ENCODE measurements at places on chromosomes 11 and 22.
A peak's percentile ranks its signal among the peaks of the same experiment; 100 is the strongest.

GRCh38 chr11:2517016-2517385 lies 72.2 kb downstream of the KCNQ1 start:
- no peak for DNase-seq

DNA sequence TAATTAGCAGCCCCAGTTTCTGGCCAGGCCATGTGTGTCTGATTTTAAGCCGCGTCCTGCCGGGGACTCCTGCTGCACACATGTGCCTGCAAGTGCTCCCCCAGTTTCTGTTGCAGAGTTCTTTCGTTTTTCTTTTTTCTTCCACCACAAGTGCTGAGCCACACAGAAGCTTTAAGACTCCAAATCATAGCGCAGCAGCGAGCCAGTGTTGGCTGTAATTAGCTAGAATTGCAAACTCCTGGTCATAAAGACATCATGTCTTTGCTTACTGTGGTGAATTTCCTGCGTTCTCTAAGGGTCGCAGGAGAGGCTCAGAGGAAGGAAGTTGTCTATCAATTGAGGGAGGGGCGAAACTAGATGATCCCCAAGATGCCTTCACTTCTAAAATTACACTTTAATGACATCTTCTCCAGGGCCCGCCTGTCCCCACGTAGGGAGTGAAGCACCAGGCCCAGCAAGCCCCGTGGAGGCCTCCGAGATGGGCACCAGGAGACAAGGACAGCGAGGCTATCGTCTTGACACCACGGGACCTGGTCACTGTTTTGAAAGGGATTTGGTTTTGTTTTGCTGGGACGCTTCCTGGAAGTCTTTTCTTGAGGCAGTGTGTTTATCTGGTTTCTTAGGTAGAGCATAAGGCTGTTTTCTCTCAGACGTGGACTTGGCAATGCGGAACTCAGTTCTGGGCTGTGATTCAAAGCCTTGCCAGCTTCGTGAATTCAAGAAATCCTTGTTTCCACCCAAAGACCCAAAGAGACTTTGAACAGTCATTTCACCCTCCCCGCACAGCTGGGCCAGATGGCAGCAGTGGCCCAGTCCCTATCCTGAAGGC lies 71.8 kb downstream of the UBASH3B start:
- DNase-seq: no peak

DNA sequence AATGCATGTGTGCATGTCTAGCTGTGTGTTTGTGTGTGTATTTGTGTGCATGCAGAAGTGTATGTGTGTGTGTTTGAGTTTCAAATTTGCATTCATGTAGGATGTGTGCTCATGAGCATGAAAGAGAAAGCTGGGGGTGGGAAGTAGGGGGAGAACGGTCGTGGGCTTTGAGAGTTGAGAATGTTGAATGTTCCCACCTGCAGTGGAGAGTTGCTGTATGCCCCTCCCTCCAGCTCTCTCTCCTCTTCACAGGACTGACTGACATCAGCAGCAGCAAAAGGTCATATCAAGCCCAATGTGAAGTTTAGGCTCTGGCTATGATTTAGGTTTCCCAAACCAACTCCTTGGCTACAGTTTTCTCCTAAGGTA lies 63.8 kb upstream of the RRAS2 start:
- DNase-seq: no peak

- DNase-seq: peak; percentile 49
Measured at GRCh38 chr11:118608360-118609227, 1.2 kb downstream of the PHLDB1 start.

- DNase-seq: no peak
Measured at GRCh38 chr11:9550191-9550628, 23.3 kb upstream of the WEE1 start.

DNA sequence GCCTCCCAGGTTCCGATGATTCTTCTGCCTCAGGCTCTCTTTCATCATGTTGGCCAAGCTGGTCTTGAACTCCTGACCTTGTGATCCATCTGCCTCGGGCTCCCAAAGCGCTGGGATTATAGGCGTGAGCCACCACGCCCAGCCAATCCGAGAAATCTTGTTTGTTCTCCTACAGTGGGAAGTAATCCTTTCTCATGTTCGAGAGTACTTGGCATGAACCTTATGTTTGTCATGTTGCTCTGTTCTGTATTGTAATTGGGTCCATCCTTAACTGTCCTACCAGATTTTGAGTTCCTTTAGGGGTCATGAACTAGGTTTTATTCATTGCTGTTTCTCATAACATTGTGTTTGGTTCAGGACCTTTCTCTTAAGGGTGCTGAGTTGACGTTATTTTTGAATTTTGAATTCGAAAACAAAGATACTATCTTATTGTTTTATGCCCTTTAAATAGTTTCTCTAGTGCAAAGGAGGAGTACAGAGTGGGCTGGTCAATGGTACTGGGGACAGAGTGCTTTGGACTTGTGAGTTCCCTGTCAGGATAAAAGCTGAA lies 113.4 kb upstream of the RRM1 start:
- DNase-seq: no peak

- DNase-seq: no peak
Measured at GRCh38 chr22:32628628-32629572, 154.3 kb downstream of the FBXO7 start.

DNA sequence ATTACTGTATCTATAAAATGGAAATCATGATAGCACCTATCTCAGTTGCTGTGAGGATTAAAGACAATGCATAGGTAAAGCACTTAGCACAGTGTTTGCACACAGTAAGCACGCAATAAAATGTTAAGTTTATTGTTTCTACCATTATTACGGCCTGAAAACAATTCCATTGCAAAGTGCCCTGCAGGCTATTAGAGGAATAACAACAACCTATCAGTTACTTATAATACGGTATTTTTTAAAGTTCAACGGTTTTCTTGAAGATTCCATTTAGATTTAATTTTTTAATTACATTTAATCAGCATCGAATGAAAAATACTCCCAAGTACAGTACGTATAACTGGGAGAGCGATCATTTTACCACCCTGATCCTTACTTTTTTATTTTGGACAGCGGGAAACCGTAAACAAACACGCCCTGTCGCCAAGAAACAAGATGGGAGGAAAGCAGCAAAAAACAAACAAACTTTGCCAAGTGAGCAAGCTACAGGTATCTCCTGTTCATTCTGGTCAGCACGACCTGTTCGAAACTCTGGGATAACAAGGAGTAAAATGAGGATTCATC lies 893 bp downstream of the SLC36A4 start:
- no peak for DNase-seq

- DNase-seq: no peak
Measured at GRCh38 chr11:27995083-27995482, 112.9 kb downstream of the KIF18A start.

DNA sequence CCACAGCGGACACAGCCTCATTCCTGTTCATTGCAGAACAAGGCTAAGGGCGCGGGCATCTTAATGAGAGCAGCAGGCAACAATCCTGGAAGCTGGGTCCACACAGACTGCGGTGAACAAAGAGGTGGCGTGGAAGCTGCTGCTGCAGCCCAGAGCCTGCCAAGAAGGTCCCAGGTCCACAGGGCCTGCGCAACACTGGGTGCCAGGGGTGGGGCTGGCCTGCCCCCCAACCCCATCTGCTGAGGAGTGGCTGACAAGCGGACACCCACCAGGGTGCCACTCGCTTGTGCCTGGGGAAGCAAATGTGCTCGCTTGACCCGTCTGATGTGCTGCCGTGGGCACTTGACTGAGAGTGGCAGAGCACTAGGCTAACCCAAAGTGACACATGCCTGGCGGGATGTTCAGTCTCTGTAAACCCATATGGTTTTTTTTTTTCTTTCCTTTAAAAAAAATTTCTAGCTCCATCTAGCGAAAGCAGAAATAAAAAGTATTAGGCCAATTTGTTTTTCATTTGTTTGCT lies 83.2 kb upstream of the PITPNB start:
- no peak for DNase-seq

- no peak for DNase-seq
Measured at GRCh38 chr22:37805810-37806277, 1.9 kb upstream of the GCAT start.

DNA sequence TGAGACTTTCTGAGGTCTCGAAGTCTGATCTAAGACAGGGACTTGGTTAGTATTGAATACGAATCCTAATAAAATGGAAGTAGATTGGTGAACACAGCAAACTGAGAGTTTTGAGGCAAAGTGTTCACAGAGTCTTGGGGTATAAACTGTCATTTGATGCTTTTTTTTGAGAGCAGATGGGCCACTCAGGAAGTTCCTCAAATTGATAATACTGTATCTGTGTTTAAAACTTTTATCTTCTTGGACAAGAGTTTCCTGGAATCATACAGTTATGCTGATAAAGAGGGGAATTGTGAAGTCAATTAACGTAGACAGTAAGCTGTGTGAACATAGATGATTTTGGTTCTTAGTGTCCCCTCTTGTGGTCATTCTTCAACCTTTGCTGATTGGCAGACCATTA lies 80.0 kb upstream of the CLPB start:
- no peak for DNase-seq

- DNase-seq: no peak
Measured at GRCh38 chr11:27786331-27786730, 86.1 kb upstream of the BDNF start.

GRCh38 chr11:72179049-72179803 lies 12.7 kb upstream of the FOLR1 start:
- DNase-seq: no peak

DNA sequence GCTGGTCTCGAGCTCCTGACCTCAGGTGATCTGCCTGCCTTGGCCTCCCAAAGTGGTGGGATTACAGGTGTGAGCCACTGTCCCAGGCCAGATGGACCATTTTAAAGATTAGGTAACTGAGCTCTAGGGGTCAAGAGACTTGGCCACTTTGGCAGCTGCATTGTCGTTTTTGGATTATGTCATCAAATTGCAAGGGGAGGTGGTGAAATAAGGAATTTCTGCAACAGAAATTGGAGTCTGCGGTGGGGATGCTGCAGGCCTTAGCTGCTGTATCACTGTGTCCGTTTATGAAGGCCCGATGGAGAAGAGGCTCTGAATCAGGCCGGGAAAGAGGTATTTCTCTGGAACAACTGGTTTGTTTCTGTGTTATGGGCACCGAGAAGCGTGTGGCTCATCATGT lies 34.6 kb downstream of the PTPRJ start:
- no peak for DNase-seq

- no peak for DNase-seq
Measured at GRCh38 chr11:78946945-78947902, 372.6 kb upstream of the NARS2 start.

DNA sequence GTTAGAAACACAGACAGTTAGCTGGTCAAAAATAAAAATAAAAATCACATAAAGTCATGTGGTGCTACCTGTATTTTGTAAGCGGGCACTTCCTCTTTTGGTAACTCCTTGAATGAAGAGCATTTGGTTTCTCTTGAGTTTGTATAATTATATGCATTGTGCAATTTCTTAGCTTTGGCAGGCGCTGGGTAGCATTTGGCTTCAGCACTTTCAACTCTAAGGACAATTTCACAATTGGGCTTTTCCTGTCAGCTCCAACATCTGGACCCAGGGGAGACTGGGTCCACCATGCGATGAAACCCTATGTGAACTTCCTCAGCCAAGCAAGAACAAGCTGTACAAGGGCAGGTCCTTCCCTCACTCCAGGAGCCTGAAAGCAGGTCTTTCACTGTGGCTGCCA lies 169.1 kb downstream of the RRAS2 start:
- DNase-seq: no peak

- no peak for DNase-seq
Measured at GRCh38 chr11:346529-346928, 22.8 kb upstream of the B4GALNT4 start.

- DNase-seq: no peak
Measured at GRCh38 chr22:33922349-33922681, 2.0 kb upstream of the LARGE1 start.

- DNase-seq: no peak
Measured at GRCh38 chr22:50532824-50533796, 3.3 kb upstream of the TYMP start.

GRCh38 chr22:47286590-47286989 lies 524.1 kb downstream of the TBC1D22A start:
- DNase-seq: no peak

GRCh38 chr11:19880088-19880345 lies 167.4 kb downstream of the NAV2 start:
- no peak for DNase-seq

GRCh38 chr11:46392421-46393230 lies 1.1 kb upstream of the CHRM4 start:
- DNase-seq: peak; percentile 64

DNA sequence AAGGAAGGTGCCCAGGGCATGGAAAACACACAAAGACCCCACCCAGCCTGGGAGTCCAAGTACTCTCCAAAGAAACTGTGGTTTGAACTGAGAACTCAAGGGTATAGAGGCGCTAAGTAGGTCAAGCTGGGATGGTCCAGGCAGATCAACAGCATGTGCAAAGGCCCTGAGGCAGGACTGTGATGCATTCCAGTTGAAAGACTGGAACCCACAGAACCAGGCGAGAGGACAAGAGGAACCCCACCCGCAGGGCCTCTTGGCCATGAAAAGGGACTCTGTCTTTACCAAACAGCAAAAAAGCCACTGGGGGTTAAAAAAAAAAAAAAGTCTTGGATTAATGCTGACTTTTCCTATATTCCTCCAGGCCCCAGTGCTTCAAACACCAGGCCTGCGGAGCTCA lies 14.3 kb downstream of the CARD10 start:
- no peak for DNase-seq

- no peak for DNase-seq
Measured at GRCh38 chr11:46920755-46921154, 2.4 kb upstream of the LRP4 start.

GRCh38 chr11:101327908-101328307 lies 198.3 kb upstream of the PGR start:
- DNase-seq: no peak

GRCh38 chr22:47153854-47154525 lies 391.5 kb downstream of the TBC1D22A start:
- DNase-seq: no peak

DNA sequence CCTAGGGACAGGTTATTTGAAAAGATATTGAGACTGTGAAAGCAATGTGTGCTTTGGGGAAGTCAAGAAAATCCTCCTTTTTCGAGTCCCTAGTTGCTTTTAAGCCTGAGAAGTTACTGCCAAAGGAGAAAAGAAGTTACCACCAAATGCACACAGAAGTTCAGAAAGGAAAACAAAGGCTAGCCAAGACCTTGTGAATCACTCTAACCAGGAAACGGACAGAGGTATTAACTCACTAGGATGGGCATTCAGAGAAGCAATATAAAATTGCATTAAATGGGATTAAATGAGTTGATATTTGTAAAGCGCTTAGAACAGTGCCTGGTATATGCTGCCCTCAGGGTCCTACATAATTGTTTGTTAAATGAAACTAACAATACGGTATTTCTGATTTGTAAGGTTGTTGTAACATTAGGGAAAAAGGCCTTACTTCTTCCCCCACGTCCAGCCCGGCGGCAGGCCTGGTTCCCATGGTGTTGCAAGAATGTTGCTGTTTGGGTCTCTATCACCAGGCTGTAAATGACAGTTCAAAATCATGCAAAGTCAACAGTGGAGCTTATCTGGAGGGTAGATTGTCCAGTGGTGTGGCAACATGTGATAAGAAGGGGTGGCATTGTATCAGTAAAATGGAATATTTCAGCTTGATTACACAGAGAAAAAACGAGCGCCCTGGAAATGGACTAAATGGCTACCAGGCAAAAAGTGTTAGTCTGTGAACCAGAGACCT lies 7.1 kb downstream of the TMA7B start:
- DNase-seq: no peak

Measured in activated T-cell treated with anti-CD3 and anti-CD28 coated beads for 24 hours (primary cell).